ENCODE measurements at places on chromosomes 11 and 22. TPM values are rescaled to one million over a fixed set of nuclear protein-coding genes. Genes with fewer than 3 reads are reported as not detected.

GRCh38 chr11:100680070-100680469, 7.0 kb upstream of the ARHGAP42 start:
- DNase-seq: no peak

GRCh38 chr22:24760708-24761306, 13.7 kb downstream of the PIWIL3 start:
- no peak for DNase-seq

DNA sequence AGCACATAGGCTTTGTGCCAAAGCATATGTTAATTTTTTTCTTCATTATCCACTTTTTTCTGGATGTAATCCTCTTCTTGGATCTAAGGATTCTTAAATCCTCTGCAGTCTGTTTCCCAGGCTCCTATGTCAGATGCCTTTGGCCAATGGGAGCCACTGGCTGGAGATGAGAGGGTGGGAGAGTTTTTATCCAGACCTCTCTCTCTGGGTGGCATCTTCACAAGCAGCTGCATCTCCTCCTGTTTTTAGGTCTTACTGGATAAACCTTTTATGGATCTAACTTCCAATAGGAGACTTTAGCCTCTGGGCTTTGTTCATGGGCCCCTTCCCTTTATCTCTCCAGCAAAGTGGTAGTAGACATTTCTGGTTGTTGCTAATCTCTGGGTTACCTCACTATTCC, 22.4 kb upstream of the MPPED2 start:
- no peak for DNase-seq

GRCh38 chr11:4830909-4831308, 9.8 kb downstream of the OR51F2 start:
- DNase-seq: no peak

DNA sequence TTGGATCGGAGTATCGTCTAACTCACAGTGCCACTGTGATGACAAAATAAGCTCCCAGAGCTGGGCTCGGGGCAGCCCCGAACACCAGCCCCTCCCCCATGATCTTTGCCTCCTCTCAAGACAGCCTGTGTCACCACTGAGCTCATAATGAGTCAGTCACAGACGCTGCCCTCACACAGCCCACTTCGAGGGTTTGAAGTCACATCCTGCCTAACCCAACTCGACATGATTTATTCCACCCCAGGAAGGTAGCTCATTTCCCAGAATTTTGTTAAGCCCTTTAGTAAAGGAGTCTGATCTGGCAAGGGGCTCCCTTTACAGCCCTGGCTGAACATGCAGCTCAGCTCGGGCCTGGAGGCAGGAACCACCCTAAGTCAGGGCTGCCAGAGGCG, 22.8 kb downstream of the MYH9 start:
- DNase-seq: peak; percentile 74

GRCh38 chr11:42175203-42175602, 715.8 kb upstream of the LRRC4C start:
- DNase-seq: no peak

- DNase-seq: no peak
Observed at GRCh38 chr11:126059238-126059781, 3.4 kb downstream of the CDON start.

Gene ANKK1
- 0.15 TPM for total RNA-seq

Gene DLG2
- total RNA-seq: 3.2 TPM

Gene OR6A2
- 0.43 TPM for total RNA-seq

Gene SMIM35
- not detected for total RNA-seq

Gene CASP12
- total RNA-seq: not detected

Gene KRTAP5-11
- not detected for total RNA-seq

Gene ZNF214
- total RNA-seq: 1.8 TPM

Gene CCDC188
- total RNA-seq: 0.58 TPM
